HT1080 (cell line): ENCODE measurements at places on chromosomes 2 and 18. TPM values are rescaled to one million over a fixed set of nuclear protein-coding genes. Genes with fewer than 3 reads are reported as not detected.

GRCh38 chr2:113834051-113834730 is 55.7 kb upstream of the ACTR3 start:
- no peak for DNase-seq

The TMEM178A gene
- total RNA-seq = not detected in 2 replicates

GRCh38 chr18:47721876-47722275 is 208.6 kb downstream of the SMAD2 start:
- DNase-seq = no peak

DNA sequence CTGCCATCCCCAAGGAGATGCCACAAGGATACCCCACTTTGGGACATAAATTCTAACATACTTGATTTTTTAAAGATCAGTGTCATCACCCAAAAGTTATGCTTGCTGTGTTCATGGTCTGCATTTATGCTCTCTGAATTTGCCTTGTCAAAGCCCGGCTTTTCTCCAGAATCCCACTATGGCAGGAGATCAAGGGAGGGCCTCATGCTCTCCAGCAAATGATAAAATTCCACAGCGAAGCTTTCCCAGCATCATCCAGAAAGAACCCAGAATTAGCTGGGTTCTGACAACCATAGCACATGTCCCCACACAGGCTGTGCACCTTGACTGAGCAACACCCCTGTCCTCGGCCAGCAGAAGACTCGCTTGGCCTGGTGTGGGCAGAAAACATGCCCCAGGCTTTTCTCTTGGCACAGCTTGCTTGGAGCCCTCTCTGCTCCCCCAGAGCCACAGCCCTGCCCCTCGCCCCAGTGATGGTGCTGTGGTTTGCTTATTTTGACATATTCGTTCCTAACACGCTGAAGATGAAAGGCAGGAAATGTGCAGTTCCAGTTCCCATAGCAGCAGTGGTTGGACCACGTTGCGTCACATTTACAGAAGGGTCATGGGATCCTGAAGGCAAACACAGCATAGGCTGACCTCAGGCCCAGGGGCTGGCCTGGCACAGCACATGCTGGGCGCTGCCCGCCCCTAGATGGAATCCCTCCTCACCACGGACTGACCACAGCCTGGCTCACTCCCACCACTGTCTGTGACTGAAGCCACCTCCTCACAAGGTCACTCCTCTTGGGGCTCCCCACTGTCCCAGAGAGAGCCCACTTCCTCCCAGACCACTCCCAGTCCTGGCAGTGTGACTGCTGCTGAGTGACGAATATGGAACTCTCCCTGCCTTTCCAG is 14.1 kb upstream of the CHRNA1 start:
- peak; percentile 98 for DNase-seq

The CHN1 gene
- total RNA-seq = 9.6 and 10.2 TPM in 2 replicates
